GM19239 (cell line): ENCODE measurements at places on chromosomes 7 and 10.

DNA sequence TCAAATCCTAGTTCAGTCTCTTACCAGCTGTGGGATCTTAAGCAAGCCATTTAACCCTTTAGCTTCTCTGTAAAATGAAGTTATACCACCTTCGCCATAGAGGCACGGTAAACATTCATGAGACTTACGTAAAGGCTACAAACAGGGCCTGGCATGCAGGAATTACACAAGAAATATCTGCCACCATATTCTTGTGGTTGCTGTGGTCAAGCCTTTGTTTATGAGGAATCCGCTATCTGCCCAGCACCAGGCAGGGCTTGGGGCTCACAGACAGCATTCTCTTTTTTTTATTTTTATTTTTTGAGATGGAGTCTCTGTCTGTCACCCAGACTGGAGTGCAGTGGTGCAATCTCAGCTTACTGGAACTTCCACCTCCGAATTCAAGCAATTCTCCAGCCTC is 9.9 kb downstream of the AIFM2 start:
- DNase-seq = no peak

- DNase-seq = no peak
Observed at GRCh38 chr10:117266400-117266799, 25.5 kb downstream of the SLC18A2 start.

GRCh38 chr10:1377740-1378397 is 321.7 kb downstream of the WDR37 start:
- DNase-seq = no peak

DNA sequence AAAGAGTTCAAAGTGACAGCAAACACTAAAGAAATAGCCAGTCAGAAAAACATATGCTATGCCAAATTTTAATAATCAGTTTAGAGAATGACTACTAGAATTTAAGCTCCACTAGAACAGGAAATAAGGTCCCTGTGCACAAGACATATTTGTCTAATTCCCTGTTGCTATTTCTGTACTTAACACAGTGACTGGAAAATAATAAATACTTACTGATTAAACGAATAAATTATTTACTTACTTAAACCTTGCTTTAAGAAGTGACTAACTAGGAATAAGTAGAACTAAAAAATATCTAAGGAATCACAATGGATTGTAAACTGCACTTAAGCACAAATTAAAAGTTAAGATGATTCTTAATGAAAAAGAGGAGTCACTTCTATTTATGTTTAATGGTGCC is 22.3 kb downstream of the NPS start:
- no peak for DNase-seq

GRCh38 chr7:20227291-20227795 is 10.2 kb upstream of the MACC1 start:
- DNase-seq = no peak
